LoVo (cell line): ENCODE measurements at places on chromosomes 13 and 19.

DNA sequence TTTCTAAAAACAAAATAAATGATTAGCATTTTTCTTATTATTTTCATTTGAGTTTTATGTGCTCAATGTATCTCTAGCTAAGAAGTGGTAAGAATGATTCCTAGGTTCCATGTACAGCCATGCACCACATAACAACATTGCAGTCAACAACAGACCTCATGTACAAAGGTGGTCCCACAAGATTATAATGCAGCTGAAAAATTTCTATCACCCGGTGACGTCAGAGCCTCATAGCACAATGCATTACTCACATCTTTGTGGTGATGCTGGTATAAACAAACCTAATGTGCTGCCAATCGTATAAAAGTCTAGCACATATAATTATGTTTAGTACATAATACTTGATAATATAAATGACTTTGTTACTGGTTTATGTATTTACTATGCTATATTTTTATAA, 120.5 kb downstream of the SLC7A1 start:
- DNase-seq: no peak

- DNase-seq: no peak
These were observed 172.7 kb upstream of the ZNF507 start for GRCh38 chr19:32172566-32173160.

- no peak for DNase-seq
These were observed 269.3 kb downstream of the POU4F1 start for GRCh38 chr13:78334059-78334458.

- no peak for DNase-seq
These were observed 176.0 kb downstream of the CACNA1A start for GRCh38 chr19:13330285-13330684.

- peak; percentile 58 for DNase-seq
These were observed 40.6 kb downstream of the COL4A2 start for GRCh38 chr13:110347535-110348308.

GRCh38 chr19:31985001-31985605, 360.3 kb upstream of the ZNF507 start:
- DNase-seq: no peak

DNA sequence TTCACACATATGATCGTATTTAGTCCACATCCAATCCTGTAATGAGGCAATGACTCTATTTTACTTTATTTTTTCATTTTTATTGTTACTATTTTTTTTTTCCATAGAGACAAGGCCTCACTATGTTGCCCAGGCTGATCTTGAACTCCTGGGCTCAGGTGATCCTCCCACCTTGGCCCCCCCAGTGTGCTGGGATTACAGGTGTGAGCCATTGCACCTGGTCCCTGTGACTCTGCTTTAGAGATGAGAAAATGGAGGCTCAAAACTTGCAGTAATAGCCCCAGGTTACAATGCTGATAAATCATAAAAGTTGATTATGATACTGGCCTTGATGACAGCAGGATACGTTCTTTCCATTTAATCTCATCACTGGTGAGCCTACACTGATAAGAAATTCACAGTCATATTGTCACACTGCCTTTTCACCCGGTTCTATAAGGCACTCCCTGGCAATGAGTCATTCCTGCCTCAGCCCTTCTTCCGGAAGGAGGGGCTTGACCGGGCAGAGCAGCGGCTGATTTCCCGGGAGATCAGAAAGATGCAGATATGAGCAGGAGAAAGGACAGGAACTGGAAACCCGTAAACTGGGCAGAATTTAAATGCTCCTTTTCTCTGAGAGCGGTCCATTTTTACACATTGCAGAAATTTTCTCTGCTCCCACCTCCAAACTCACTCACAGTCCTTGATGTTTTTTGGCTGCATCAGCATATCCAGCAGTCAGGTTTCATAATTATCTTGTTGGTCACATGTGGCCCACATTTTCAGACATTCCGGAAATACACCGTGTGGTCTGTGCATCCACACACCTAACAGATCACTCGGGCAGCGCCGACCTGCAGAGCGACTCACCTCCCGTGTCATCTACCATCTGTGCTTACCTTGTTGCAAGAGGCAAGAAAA, 616.4 kb downstream of the EFNB2 start:
- DNase-seq: peak; percentile 95

DNA sequence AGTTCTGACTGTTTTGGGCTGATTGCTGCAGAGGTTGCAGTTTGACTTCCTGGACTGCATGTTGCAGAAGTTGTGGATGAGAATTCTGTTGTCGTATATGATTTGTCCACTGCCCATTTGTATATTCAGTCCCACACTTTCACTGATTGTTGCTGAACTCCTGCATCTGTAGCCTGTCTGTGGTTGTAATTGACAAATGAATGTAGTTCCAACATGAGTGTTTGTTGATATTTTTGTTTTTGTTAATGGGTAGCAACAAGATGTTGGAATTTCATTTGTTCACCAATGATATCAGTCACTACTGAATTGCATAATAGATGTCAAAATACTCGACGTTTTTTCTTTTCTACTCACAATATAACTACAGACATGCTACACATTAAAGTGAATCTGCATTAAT, 533.9 kb downstream of the DCT start:
- no peak for DNase-seq

DNA sequence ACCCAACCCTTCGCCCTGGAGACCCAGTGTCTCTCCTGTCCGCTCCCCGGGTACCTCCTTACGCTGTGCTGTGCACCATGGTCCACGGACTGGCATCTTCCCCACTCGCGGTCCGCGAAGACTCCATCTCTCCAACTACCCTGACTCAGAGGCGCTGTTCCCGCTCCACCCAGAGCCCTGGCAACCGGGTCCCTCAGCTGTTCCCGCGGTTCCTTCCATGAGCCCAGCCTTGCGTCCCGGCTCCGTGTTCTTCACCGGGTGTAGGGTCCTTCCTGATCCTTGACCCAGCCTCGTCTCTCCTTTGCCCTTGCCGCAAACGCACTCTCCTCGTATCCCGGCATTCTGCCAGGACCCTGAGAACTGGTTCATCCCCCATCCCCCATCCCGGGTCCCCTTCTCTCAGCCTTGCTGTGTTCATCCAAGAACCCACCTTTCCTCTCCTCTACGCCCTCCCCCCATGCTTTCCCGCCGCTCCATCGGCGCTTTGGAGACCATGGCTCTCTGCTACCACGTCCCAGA, 664 bp downstream of the ICAM5 start:
- no peak for DNase-seq

DNA sequence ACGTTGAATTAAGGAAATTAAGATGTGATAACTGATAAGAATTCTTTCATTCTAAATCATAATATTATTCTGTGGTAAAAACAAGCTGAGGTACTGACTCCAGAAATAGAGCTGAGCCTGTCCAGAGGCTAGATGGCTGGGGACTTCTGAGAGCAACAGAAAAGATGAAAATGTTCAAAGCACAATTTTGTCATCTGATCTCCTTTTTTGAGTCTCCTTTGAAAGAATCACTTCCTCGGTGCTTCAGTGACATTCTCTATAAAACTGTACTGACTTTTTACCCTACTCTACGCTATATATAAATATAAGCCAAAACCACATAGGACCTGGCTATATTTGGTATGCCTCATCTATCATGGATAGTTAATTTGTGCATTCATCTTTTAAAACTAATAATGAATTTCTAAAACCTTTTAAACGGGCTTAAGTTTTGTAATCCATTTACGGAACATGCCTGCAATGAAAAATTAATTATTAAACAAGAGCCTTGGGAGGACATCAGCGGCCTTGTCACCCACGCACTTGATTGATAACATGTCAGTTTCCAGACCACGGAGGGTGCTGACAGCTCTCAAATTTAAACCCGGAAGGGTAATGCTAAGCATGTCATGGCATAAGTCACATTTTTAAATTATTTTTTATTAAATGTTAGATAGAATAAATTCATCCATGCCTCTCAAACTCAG, 235.5 kb downstream of the PCDH9 start:
- DNase-seq: no peak

- DNase-seq: peak; percentile 78
These were observed at the start of gene TDRD3 for GRCh38 chr13:60396783-60397703. TSS of gene TDRD3 (plus strand) at chr13:60397220. CDS start at chr13:60397365, 145 bp downstream.

DNA sequence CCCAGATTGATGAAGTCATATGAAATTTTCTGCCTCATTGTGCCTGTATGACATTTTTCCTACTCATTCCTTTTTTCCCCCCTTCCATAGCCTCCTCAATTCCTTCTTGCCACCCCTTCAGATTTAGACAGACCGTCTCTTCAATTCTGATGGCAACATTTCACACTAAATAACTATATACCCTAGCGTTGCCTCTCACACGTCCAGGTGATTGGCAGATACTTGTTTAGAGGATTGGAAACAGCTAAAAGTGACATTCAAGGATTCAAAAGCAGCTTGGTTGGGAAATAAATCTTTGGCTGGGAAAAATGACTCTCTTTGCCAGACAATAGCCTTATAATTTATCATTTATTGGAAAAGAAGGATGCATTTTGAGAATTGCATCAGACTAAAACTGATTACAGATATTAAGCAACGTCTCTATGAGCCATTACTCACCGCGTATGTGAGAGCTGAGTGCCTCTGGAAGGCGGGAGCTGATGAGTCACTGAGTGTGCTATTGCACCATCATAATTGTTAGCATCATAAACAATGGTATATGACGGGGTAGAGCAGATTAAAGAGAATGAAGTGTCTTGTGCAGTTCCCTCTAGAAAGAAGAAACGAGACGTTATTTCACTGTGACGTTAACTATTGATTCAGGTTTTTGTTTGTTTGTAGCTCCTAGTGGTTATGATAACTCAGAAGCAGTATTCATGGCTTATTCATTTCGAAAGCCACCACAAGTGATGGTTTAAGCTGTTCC, 61.1 kb upstream of the FAM216B start:
- peak; percentile 82 for DNase-seq

- no peak for DNase-seq
These were observed 1555.5 kb downstream of the UQCRFS1 start for GRCh38 chr19:27657271-27658051.

DNA sequence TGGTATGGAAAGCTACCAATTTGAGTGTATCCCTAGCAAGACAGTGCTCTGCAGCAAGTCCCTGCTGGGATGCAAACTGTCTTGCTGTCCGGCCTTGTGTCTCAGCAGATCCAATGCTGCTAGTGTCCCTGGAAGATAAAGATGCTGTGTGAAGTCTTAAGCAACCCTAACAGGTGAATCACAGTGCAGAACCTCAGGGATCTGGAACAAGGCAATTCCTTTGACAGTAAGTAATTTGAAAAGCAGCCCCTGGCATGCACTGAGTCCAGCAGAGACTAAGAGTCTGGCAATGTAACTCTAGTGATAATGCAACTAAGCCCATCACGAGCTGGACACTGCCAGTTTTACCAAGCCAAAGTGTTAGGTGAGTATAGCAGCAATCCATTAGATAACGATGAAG, 1.7 kb upstream of the UCHL3 start:
- DNase-seq: no peak

GRCh38 chr13:33744589-33745369, 73.2 kb upstream of the RFC3 start:
- DNase-seq: no peak

DNA sequence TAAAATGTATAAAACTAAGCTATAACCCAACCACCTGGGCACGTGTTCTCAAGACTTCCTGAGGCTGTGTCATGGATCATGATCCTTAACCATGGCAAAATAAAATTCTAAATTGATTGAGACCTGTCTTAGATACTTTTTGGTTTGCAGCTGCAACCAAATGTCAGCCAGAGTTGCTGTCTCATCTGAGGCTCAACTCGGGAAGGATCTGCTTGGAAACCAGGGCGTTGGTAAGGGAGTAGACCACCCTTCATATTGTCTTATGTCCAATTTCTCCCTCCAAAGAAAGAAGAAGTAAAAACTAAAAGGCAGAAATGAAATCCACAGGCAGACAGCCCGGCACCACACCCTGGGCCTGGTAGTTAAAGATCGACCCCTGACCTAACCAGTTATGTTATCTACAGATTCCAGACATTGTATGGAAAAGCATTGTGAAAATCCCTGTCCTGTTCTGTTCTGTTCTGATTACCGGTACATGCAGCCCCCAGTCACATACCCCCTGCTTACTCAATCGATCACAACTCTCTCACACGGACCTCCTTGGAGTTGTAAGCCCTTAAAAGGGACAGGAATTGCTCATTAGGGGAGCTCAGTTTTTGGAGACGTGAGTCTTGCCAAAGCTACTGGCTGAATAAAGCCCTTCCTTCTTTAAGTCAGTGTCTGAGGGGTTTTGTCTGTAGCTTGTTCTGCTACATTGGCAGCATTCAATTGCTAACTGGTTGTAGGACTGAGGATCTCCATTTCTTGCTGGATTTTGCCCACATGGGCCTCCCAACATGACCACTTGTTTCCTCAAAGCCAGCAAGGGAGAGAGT, 22.9 kb upstream of the IGSF23 start:
- no peak for DNase-seq

GRCh38 chr13:42762917-42763316, 18.5 kb upstream of the FAM216B start:
- no peak for DNase-seq

DNA sequence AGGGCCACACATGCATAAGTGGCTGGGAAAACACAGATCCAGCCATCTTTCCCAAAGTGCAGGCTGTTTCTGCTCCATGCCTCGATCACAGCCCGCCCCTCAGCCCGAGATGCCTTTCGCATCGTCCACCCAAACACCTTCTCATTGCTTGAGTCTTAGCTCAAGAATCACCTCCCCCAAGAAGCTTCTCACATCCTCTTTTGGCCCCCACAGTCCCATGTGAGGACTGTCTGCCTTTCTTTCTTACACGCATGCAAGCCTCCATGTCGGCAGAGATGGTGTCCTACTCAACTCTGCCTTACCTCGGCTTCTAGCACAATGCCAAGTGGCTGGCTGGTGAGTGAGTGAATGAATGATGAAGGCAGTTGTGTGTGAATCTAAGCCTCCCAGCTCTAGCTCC, 18.1 kb upstream of the GSX1 start:
- DNase-seq: no peak

- DNase-seq: peak; percentile 44
These were observed 10.8 kb downstream of the NDFIP2 start for GRCh38 chr13:79491715-79492114.

GRCh38 chr19:6100284-6100915, 9.9 kb downstream of the RFX2 start:
- DNase-seq: no peak

- DNase-seq: no peak
These were observed 210.7 kb upstream of the EDNRB start for GRCh38 chr13:78129359-78129758.

DNA sequence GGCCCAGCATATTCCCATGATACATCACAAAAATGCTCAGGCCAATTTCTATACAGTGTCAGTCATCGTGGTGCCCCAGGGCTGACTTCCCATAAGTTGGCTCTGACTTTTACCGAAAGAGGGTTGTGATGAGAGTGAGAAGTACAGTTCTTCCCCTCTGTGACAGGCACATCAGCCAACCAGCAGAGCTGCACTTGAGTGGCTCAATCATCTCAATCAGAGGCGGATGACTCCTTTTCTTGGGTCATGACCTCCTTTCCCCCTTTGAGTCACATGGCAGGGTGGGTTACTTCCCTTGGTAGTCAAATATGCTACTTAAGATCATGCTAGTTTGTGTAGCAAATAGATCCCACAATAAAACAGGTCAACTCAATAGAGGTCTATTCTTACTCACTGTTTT, 6.9 kb upstream of the AMER2 start:
- no peak for DNase-seq

GRCh38 chr13:27954406-27954851, 14.7 kb downstream of the CDX2 start:
- no peak for DNase-seq

- DNase-seq: no peak
These were observed 1.3 kb downstream of the PMIS2 start for GRCh38 chr19:35587321-35587720.
